T-helper 17 cell (primary cell): ENCODE measurements at places on chromosomes 4 and X. TPM values are rescaled to one million over a fixed set of nuclear protein-coding genes. Genes with fewer than 3 reads are reported as not detected.

DNA sequence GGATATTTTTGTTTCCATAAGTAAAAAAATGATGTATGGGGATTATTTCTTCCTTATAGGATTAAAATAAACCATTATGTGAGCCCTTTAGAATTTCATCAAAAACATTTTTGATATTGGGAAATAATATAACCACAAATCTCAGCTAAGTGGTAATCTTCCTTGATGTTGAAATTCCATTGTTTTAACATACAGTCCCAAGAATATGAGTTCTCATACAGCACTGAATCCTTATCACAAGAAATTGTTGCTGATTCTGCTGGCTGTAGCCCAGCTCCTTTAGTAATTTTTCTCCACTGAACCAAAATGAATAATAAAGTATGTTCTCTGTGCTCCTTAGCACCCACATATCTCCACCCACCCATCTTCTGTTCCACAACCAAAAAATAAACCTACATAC, 41.9 kb upstream of the FAM47B start:
- H3K27me3 ChIP-seq: no peaks in the 10 kb centered on the region
- no peak overlapping the region for H3K4me3 ChIP-seq
- no peaks in the 10 kb centered on the region for H3K36me3 ChIP-seq
- no peak for DNase-seq

GRCh38 chr4:36358173-36358572, 76.8 kb downstream of the DTHD1 start:
- no peaks in the 10 kb centered on the region for H3K36me3 ChIP-seq
- H3K27me3 ChIP-seq: peaks cover 11% of the 10 kb centered on the region
- DNase-seq: no peak
- H3K27ac ChIP-seq: no peak overlapping the region

GRCh38 chrX:133661962-133662839, 246.9 kb upstream of the GPC4 start:
- H3K27me3 ChIP-seq: no peaks in the 10 kb centered on the region
- no peak for DNase-seq
- H3K4me3 ChIP-seq: no peak overlapping the region

- H3K36me3 ChIP-seq: peaks cover 2% of the 10 kb centered on the region
- no peak for DNase-seq
- no peak overlapping the region for H3K4me3 ChIP-seq
- peak overlapping the region; percentile 11 for H3K27ac ChIP-seq
- H3K27me3 ChIP-seq: no peaks in the 10 kb centered on the region
Measured at GRCh38 chr4:6071959-6072720, 53.9 kb upstream of the C4orf50 start.

- H3K36me3 ChIP-seq: no peaks in the 10 kb centered on the region
- no peak overlapping the region for H3K4me3 ChIP-seq
- no peak overlapping the region for H3K27ac ChIP-seq
- H3K4me1 ChIP-seq: no peaks in the 10 kb centered on the region
- H3K27me3 ChIP-seq: no peaks in the 10 kb centered on the region
Measured at GRCh38 chr4:23934915-23935314, 45.1 kb upstream of the PPARGC1A start.

DNA sequence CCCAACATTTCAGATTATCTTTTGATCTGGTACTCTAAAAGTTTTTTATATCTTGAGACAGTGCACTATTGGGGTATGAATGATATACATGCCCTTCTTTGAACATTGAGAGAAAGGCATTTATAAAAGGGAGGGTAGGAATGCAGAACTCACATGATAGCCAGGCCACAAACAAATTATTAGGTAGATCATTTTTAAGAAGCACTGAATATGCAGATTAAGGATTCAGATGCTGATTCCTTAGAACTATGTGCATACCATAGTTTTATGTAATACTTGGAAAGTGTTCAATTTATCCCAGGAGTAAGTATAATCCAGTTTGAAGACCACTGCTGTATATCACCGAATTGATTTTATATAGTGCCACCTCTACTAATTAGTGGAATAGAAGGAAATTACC, 18.6 kb downstream of the CEP135 start:
- no peak overlapping the region for H3K4me3 ChIP-seq
- H3K27ac ChIP-seq: no peak overlapping the region

- DNase-seq: no peak
- H3K27me3 ChIP-seq: no peaks in the 10 kb centered on the region
- H3K27ac ChIP-seq: no peak overlapping the region
- no peaks in the 10 kb centered on the region for H3K4me1 ChIP-seq
- no peaks in the 10 kb centered on the region for H3K36me3 ChIP-seq
Measured at GRCh38 chr4:85805891-85806290, 330.9 kb downstream of the ARHGAP24 start.

DNA sequence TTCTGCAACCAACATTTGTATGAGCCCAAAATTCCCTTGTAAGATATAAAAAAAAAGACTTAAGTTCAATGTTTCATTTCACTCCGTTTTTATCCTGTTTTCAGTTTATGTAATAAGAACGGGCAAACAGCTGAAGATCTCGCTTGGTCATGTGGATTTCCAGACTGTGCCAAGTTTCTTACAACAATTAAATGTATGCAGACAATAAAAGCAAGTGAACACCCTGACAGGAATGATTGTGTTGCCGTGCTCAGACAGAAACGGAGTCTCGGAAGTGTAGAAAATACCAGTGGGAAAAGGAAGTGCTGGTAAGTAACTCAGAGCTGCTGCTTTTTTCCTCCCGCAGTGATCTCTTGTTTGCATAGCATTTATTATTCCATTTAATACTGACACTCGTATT, 2.8 kb downstream of the ANKRD37 start:
- DNase-seq: no peak
- H3K36me3 ChIP-seq: peaks cover 2% of the 10 kb centered on the region
- no peak overlapping the region for H3K4me3 ChIP-seq
- peaks cover 15% of the 10 kb centered on the region for H3K4me1 ChIP-seq

- H3K36me3 ChIP-seq: no peaks in the 10 kb centered on the region
- H3K27me3 ChIP-seq: peaks cover 24% of the 10 kb centered on the region
- H3K4me1 ChIP-seq: no peaks in the 10 kb centered on the region
- no peak for DNase-seq
- no peak overlapping the region for H3K27ac ChIP-seq
Measured at GRCh38 chr4:16969696-16970135, 71.3 kb upstream of the LDB2 start.

DNA sequence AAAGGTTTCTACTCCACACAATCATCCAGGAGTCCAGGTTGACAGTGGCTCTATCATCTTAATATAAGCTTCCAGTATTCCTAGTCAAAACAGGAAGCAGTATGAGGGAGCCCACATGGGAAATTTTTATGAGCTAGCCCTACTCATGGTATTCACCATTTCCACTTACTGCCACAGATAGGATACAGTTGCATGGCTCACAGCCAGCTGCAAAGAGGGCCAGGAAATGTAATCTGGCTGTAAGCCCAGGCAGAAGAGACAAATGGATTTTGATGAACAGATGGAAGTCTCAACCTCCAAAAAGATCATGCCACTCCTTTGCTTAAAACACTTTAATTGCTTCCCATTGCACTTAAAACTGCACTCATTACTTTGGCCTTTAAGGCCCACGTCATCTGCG, 150.6 kb downstream of the ADAMTS3 start:
- H3K4me3 ChIP-seq: no peak overlapping the region
- no peak for DNase-seq
- no peak overlapping the region for H3K27ac ChIP-seq
- H3K36me3 ChIP-seq: no peaks in the 10 kb centered on the region

GRCh38 chr4:161522031-161522430, 641.8 kb downstream of the FSTL5 start:
- H3K4me1 ChIP-seq: no peaks in the 10 kb centered on the region
- DNase-seq: no peak
- no peak overlapping the region for H3K27ac ChIP-seq
- H3K4me3 ChIP-seq: no peak overlapping the region

GRCh38 chrX:110665223-110666002, 130.2 kb downstream of the CHRDL1 start:
- no peak overlapping the region for H3K27ac ChIP-seq
- no peaks in the 10 kb centered on the region for H3K27me3 ChIP-seq
- no peak overlapping the region for H3K4me3 ChIP-seq
- no peak for DNase-seq
- H3K4me1 ChIP-seq: no peaks in the 10 kb centered on the region

DNA sequence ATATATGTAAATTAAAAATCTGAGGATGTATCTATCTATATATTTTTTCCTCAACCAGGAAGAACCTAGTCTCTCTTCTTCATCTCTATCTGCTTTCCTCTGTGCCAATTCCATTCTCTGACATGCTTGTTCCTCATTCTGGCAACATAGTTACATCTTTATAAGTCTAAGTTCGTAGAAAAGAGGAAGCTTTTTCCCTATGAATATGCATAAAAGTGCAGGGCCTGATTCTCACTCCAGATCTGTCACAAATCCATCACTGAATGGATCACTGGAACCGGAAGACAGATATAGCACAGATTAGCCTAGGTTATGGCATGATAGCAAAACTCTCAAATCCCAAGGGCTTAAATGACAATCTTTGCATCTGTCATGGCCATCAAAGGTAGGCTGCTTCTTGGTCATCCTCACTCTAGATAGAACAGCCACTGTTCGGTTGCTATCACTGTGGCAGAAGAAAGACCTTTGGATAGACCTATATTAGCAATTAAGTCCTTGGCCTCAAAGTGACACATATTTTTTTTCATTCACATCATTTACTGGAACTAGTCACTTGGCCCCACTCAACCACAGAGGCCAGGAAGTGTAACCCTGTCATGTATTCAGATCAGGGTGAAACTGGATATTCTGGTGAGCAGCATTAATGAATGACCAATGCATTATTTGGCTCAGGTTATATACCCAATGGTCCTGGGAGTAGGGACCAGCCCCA, 22.2 kb downstream of the DTHD1 start:
- DNase-seq: no peak
- H3K4me3 ChIP-seq: no peak overlapping the region
- no peak overlapping the region for H3K27ac ChIP-seq
- peaks cover 2% of the 10 kb centered on the region for H3K4me1 ChIP-seq
- no peaks in the 10 kb centered on the region for H3K36me3 ChIP-seq

Gene GRK4
- total RNA-seq: 3.6 TPM

Gene S100P
- 2.1 TPM for total RNA-seq

Gene ADGRG4
- total RNA-seq: not detected

Gene VCX
- total RNA-seq: not detected
